CD4-positive, alpha-beta T cell treated with Interleukin-17A for 1 hour (primary cell): ENCODE measurements at places on chromosomes 6 and 20.

DNA sequence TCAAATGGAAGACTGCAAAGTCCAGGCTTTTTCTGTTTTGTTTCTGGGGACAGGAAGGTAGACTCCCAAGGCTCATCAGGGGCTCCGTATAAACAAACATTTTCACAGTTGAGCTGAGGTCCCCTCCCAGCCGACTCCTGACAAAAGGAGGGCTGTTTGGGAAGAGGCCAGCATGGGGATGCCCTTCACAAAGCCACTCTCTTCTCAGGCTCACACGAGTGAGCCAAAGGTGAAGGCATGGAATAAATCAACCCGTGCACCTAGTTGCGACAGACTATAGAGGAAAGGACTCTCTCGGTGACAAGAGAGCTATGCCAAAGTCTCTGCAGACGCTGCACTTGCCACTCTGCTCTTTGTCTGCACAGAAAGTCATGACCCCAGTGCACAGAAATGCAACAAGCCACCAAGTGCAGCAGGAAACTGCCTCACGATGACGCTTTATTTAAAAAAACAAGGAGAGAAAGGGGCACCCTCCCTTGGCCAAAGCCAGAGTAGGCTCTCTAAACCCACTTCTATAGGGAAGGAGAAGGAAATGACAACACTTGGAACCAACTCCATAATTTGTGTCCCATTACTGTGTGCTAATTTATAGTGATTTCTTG lies 21.0 kb downstream of the JAG1 start:
- DNase-seq = no peak

DNA sequence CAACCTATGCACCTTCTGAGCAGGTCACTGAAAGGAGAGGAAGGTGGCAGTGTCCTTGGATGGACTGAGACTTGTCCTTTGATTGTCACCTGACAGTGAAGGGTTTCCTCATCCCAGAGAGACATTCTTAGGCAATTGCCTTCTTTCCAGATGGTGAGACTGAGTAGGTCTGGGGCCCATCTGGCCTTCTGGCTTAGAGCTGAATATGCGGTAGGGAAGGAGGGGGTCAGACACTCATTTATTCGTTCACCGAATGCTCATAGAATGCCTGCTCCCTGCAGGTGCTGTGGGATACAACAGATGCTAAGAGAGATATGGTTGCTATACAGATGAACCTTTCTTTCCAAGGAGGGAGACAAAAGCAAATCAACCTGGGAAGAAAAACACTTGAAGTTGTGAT lies 76.8 kb downstream of the BMP6 start:
- no peak for DNase-seq

DNA sequence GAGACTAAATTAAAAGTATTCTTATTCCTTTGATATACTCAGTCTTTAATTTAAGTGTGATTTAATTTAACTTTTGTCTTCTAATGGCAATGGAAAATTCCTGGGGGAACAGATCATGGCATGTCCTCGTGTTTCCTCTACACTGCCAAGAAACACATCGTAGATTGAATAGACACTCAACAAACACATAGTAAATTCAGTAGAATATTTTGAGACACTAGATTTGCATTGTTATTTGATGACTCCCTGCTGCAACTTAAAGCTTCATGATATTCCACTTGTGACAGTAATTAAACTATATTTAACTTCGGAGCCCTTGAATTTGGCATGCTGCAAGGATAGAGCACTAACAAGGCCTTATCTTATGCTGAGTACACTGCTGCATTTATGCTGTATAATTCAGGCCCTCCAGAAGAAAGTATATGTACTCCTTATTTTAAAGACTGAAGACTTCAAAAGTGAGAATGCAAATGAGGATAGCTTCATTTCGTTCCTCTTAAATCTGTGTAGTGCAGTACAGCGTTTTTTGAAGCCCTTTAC lies 84.3 kb downstream of the GRM1 start:
- no peak for DNase-seq

GRCh38 chr6:112415366-112415765 lies 68.2 kb downstream of the RFPL4B start:
- DNase-seq = no peak

DNA sequence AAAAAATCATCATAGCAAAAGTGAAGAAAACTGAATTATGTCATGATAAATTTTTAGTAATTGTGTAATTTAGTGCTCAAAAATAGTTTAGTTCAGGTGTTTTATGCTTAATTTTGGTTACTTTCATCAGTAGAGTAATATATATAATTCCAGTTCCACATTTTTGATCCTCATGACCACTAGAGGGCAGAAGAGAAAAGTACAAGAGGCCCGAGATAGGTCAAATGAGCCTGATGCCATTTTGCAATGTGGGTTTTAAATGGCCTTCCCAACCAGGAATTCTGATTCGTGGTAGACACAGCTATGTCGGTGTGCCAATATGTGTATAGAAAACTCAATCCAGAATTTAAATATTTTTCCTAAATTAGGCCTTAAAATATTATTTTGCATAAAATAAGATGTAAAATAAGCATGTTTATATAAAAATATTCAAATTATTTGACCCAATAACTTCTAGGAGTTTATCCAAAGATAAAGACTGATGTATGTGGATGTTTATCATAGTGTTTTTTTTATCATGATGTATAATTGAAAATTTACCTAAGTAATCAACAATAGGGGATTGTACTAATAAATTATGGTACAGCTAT lies 159.7 kb upstream of the RPS6KA2 start:
- peak; percentile 77 for DNase-seq

GRCh38 chr6:7140631-7141378 lies 33.0 kb downstream of the RREB1 start:
- peak; percentile 79 for DNase-seq

DNA sequence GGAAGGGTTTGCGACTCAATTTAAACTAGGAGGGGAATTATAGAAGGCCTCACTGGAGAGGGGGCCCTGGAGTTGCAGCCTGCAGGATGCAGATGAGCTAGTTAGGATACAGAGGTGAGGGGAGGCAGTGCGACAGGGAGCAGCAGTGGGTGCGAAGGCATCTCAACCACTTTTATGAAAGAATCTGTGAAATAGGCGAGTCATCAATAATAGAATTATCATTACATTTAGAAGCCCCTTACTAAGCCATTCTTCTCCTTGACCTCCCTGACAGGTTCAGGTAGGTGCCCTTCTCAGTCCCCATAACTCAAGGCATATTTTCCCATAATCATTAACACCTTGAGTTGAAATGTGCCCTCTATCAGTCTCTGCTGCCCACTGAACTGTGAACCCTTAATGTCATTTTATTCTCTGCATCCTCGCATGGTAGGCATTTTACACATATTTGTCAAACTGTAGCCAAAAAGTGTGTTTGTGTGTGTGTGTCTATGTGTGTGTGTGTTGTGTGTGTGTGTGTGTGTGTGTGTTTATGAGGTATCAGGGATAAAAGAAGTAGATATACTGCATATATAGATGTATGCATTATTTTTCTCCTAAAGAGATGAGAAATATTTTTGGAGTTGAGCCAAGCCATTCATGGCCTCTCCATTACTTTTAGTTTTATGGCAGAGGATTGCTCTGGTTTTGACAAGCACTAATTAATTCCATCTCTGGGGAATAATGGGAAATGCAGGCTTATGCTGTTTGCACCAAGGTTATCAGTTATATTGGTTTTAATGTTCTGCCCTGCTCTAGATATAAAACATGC lies 898.8 kb downstream of the KIF16B start:
- DNase-seq = no peak

GRCh38 chr6:17861361-17861760 lies 126.1 kb downstream of the KIF13A start:
- DNase-seq = no peak

DNA sequence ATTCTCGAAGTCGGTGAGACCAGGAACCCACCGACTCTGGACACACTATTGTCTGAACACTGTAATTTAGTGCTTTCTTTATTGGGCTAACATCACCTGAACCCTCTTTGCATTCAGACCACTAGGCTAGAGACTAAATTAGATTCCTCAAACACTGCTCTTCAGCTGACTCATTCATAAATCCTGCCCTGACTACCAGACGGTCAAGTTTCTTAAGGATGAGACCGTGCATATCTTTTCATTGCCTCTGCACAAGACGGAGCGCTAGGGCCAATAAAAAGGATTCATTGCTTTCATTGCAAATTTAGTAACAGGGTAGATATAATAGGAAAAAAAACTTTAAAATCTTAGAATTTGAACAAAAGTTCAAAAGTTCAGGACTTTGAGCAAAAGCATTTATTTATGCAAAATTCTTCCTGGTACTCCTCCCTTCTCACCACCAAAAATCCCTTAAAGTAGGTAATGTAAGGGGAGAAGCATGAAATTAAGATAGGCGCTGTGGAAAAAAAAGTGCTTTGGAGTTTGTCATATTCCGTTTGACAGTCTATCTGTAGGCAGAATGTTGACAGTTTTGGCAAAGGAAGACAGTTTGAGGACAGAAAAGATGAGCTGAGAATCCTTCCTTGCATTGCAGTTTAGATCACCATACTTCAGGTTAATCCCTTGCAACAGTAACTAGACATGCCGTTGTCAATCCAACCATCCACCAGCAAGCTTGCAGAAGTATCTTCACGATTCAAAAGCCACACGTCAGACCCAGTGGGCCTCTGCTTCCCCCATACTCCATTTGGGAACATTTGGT lies 328.6 kb upstream of the JARID2 start:
- DNase-seq = no peak
